Activated CD4-positive, alpha-beta T cell treated with anti-CD3 and anti-CD28 coated beads for 4 hours (primary cell): ENCODE measurements at places on chromosomes 13 and 19.

DNA sequence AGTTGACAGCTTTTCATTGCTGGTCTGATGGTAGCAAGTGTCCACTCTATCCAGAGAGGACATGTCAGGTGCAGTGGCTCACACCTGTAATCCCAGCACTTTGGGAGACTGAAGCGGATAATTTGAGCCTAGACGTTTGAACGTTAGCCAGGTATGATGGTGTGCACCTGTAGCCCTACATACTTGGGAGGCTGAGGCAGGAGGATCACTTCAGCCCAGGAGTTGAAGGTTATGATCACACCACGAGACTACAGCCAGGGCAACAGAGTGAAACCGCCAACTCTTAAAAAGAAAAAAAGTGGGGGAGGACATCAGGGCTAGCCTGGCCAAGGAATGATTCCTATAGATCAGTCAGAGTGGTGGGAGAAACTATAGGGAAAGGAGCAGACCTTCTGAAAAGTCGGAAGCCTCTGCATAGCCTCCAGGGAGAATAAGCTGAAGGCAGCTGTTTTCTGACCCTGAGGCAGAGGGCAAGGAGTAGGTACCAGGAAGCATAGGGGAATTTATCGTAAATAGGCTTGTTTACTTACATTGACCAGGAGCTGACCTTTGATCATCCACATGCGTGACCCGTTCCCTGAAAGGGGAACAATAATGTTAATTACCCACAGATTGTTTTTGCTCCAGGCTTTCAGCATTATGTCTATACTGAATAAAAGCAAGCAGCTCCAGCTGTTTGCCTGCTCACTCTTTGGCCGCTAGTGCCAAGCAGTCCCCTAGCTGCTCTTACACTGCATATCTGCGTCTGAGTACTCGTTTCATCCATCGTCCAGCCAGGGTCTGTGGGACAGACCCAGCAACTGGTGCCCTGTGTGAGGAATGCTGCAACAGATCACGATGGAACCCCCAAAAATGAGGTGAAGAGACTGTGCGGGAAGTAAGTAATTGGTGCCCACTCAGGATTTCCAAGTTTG lies 161.6 kb downstream of the RNF17 start:
- DNase-seq, result no peak

DNA sequence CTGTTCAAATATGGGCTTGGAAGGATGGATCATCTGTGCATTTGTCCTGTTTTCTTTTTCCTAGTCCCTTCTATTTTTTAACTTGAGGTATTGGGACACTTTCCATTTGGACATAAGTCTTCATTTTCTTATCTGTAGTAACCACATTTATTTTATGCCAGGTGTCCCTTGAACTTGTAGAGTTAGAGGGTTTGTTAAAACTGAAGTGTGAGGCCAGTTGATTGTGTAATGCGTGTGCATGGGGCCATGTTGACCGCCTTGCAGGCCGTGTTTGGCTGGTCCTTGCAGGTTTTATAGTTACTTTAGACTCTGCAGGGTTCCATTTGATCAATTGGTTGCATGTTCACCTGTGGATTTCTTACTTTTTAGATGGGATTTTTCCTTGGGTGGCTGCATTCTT lies 21.0 kb downstream of the SAE1 start:
- DNase-seq, result no peak

DNA sequence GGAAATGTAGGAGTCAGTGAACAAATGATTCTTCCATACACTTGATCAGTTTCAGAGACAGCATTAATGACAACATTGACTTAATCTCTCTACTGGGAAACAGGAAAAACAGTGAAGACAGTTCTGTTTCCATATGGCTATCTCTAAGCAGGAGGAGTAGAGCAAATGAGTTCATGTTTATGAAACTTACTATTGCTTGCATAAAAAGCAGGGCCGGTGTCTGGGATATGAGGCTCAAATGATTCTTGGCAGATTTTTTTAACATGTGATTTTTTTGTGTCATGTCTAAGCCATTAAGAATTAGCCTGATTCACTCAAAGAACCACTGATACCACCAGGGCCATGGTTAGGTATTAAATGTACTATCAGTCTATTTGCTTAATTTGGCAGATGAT lies 141.9 kb downstream of the SLC7A1 start:
- no peak for DNase-seq

DNA sequence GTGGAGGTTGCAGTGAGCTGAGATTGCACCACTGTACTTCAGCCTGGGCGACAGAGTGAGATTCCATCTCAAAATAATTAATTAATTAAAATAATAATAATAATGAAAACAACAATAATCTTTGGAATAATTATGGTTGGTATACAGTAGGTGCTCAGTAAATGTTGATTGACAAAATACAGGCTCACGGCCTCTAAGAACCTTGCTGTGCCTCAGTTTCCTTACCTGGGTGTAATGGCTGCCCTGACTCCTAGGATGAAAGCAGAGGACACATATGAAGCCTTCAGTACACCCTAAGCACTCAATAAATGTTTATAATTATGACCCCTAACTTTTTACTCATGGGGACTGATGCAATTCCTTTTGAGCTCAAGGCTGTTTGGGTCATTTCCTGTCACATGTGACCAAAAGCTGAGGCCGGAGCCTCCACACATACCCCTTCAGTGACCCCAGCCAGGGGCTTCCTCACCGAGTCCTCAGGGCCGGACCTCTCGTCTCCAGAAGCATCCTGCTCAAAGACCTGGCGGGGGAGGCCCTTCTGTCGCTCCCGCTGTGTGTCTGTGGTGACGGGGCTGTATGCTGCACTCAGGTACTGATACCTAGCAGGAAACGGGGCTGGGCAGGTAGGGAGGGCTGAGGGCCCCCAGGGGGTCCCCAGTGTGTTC lies 10.5 kb downstream of the DOCK6 start:
- no peak for DNase-seq

- DNase-seq, result no peak
These were observed 443.9 kb upstream of the SLC10A2 start for GRCh38 chr13:103510007-103510535.
